Omental fat pad (tissue), 4 donors: ENCODE measurements at places on chromosomes 7 and 10.

DNA sequence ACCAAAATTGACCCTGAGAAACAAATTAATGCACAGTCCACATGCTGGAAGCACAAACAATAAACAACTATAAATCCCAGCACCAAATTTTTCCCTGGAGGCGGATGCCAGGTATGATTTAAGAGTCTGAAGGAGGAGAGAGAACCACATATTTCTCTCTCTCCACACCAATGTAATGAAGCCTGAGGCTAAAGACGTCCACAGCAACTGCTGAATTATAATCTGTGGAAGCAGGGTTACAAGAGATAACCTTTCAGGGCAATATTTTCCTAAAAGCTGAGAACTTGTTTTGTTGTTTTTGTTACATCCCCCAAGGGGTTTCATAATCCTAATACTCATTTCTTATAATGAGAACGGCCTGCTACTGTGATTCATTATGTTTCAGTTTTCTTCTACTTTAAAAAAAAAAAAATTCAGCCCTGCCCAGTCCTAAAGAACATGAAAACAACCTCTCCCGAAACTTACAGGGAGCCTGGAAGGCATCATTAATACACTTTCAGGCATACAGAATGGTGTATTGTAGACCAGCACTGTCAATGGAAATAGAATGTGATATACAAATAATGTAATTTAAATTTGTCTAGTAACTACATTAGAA lies 48.5 kb upstream of the ABLIM1 start:
- no peak for DNase-seq

- no peak for DNase-seq
Measured at GRCh38 chr7:5679813-5680473, 101.5 kb downstream of the RNF216 start.

- DNase-seq: no peak
Measured at GRCh38 chr10:11091517-11092102, 73.9 kb downstream of the CELF2 start.

DNA sequence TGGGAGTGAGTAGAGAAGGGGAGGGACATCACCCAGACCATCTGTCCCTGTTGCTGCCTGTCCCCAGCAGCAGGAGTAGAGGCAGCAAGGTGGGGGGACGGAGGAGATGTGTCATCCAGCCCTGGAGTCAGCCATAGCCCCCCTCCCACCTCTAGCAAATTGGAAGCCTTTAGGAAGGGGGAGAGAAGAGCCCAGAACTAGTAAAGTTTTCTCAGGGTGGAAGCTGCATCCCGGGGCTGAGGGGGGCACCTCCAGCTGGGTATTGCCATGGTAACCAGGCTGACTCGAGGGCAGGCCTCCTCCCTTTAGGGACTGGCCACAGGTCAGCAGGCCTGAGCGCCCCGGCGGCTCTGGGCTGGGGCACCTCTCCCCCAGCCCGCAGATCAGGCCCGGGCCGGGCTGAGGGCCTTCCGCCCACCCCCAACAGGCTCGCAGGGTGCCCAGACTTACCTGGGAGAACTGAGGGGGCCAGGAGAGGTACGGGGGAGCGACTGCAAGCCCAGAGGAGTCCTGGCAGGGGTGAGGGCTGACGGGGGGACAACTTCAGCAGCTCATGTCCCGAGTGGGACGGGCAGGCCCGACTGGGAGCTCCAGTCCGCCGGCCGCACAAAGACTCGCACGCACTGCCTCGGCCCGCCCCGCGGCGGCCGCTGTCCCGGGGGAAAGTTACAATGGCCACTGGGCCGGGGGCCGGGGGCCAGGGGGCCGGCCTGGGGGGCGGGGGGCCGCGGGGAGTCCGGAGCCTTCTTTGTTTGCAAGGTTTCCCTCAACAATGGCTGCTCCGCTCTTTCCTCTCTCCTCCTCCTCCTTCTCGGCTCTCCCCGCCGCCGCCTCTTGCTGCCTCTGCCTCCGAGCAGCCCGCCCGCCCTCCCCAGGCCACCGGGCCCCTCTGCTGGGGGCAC lies 6.0 kb downstream of the LDB1 start:
- DNase-seq: no peak

- no peak for DNase-seq
Measured at GRCh38 chr10:99843310-99843709, 60.9 kb downstream of the ABCC2 start.

- DNase-seq: no peak
Measured at GRCh38 chr7:135729230-135729629, 1.2 kb upstream of the SLC13A4 start.

- DNase-seq: no peak
Measured at GRCh38 chr10:27637601-27638000, 108.0 kb downstream of the MKX start.

DNA sequence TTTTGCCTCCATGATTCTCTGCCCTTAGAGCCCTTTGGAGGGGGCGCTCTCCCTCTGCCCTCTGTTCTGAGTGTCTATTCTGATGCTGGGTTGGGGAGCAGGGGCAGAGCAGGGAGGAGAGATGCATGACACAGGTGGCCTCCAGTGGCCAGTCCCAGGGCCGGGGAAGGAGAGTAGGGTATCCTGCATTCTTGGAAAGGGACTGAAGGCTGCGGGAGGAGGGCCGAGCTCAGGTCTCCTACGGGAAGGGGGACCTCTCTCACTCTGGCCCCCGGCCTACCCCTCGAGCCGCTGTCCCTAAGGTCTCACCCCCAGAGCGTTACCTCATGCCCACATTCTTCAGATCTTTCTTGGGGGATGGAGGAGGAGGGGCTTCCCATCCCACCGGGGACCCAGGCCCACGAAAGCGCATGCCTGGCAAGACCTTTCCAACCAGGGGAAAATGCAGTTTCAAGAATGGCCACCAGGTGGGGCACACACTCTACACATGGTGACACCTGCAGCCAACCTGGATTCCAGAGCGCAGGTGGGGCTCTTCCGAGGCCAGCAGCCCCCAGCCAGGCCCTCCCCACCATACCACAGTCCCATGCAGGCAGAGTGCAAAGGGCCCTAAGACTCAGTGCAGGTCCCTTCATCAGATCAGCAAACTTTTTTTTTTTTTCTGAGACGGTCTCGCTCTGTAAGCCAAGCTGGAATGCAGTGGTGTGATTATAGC lies 86.4 kb downstream of the MYL10 start:
- DNase-seq: peak; percentile 98

DNA sequence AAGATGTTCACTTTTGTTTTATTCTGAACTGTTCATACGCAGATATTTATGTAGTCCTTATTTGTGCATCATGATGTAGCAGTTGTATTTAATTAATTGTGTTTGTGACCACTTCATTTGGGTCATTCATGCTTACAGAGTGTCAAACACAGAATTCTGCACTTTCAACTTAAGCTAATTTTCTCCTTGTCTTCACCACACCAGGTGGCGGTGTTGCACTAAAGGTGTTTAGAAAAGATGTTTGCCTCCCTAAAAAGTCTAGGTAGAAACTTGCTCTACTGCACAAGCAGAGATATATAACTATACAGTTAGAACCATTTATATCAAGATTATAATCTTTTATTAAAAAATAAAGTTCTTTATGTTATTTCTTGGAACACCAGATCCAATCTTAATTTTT lies 1.3 kb upstream of the TAS2R38 start:
- no peak for DNase-seq

- no peak for DNase-seq
Measured at GRCh38 chr10:106341356-106341755, 823.1 kb downstream of the SORCS1 start.

- DNase-seq: no peak
Measured at GRCh38 chr10:10361301-10361885, 656.3 kb upstream of the CELF2 start.

GRCh38 chr10:118635674-118636402 lies 40.4 kb upstream of the PRLHR start:
- no peak for DNase-seq

- DNase-seq: no peak
Measured at GRCh38 chr10:14669576-14669975, 105.1 kb downstream of the FAM107B start.

- no peak for DNase-seq
Measured at GRCh38 chr10:89992575-89992974, 291.2 kb downstream of the KIF20B start.

DNA sequence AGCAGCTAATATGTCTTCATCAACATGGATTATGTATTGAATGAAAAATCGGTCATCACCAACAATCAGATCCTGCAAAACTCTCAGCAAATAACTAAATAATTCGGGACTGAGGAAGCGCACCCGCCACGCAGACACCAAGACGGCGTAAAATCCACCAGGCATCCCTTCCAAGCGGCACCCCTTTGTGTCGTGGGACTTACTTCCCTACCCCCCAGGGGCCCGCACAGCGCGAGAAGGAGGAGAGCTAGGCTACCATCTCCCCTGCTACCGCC lies 721 bp downstream of the ARL3 start:
- no peak for DNase-seq

DNA sequence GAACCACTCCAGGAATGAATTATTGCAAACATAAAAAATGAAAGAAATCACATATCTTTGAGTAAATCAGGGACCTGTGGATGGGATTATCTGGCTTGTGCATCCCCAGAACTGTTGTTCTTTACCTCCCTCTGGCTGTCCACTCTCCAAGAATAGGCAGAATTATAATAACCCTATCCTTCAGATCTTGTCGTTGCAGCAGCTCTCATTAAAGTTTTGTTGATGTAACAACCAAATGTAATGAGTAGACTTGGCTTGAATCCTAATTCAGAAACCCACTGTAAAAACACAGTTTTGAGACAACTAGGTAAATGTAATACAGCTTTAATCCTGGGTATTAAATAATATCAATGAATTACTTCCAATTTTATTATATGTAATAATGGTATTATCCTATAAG lies 16.2 kb downstream of the LSM5 start:
- no peak for DNase-seq

DNA sequence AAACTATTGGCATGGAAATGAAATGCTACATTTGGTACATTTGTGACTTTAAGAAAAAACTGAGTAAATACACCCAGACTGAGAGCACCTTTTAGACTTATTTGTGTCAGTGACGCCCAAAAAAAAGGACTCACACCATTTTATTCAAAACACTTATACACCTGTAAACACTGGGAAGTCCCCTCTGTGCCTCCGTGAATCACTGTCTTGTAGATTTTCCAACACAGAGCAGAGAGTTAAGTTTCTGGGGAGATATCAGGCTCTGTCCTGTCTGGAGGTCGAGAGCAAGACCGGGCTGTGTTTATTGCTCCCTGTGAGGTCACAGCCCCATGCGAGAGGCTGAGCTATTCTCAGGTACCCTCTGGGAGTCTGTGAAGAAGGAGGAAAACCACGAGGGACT lies 60.7 kb upstream of the TM9SF3 start:
- no peak for DNase-seq

- DNase-seq: peak; percentile 42
Measured at GRCh38 chr7:139854124-139854511, 25.1 kb downstream of the TBXAS1 start.

GRCh38 chr10:126290232-126290631 lies 98.0 kb downstream of the ADAM12 start:
- DNase-seq: no peak

DNA sequence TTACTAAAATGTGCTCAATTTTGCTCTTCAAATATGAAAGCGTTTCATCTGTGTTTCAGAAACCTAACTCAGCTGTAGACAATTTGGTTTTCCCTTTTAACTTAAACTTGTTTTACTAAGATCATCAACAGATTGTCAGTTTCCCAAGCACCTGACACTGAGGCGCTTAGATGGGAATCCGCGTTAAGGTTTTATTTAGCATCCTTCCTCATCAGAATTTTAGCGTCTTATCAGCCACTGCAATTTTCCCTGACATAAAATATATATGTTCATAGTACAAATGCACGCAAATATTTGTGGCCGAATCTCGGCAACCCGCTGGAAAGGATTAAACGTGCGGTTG lies 1.2 kb downstream of the SGCE start:
- DNase-seq: no peak

DNA sequence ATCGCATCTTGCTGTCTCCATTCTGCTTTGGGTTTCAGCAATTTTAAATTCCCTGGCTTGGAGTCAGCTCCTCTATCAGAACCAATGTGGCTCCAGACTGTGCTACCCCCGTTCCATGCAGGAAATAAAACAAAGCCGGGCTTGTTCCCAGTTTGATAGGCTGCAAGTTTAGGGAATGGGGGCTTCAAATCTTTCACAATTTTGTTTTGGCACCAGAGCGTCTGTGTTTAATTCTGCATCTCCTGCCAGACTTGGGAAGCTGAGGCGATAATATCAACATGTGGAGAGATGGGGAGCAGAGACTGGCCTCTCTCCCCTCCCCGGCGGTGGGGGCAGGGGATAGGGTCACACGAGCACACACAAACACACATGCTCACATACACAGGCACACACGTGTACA lies 305.9 kb downstream of the FGFR2 start:
- DNase-seq: no peak

DNA sequence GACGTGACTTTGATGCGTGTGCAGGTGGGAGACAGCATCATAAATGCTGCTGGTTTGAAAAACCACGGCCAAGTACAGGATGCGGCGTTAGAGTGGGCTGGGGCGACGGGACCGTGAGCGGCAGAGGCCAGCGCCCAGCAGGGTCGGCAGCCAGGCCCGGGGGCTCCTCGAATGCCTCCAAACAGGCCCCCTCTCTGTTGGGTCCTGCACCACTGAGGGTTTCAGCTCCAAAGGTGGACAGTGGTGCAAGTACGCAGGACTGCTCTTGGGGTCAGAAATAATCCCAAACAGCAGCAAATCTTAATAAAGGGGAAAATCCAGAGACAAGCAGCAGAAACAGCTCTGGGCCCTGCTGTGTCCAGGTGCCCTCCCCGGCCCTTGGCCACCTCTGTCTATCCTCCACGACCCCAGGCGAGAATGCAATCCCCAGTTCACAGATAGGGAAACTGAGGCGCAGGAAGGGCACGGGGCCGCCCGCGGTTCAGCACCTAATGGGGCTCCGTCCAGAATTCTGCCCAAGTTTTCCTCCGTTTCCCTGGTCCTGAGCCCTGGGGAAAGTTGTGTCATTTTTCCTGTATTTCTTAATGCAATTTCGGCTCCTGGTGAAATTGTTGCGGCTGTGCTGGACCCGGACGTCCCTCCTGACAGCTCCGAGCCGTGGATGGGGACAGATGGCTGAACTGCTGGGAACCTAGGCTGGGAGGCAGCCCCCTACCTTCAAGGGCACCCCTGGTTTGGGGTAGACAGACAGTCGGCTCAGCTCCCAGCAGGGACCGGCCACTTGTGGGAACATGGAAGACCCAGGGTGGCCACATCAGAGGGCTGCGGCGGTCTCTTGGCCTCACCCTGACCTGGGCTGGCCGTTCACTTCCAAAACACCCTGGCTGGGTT lies 97.4 kb downstream of the FOXL3 start:
- no peak for DNase-seq

- DNase-seq: no peak
Measured at GRCh38 chr10:129707406-129708388, 240.7 kb downstream of the MGMT start.

GRCh38 chr7:28077616-28078015 lies 103.0 kb downstream of the JAZF1 start:
- no peak for DNase-seq
